ENCODE measurements at places on chromosomes 3 and 15.

DNA sequence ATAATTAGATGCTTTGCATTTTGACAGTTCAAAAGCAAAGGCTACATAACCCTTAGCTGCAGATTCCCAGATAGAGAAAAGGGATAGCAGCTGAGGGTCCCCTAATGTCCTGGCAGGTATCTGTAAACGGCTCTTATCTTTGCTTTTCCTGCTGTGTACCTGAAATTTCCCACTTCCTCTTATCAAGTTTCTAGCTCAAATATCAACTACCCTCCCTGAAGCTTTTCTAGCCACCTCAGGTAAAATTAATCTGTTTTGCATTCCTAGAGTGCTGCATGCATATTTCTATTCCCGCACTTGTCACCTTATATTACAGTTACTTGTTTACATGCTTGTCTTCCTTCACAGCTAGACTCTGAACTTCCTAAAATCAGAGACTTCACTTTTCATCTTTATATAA lies 55.6 kb upstream of the STXBP5L start:
- DNase-seq = no peak

GRCh38 chr3:29011966-29012365 lies 268.9 kb upstream of the RBMS3 start:
- no peak for DNase-seq

GRCh38 chr3:178536211-178537079 lies at the start of gene KCNMB2:
TSS of gene KCNMB2 (plus strand) at chr3:178536436.
- no peak for DNase-seq

DNA sequence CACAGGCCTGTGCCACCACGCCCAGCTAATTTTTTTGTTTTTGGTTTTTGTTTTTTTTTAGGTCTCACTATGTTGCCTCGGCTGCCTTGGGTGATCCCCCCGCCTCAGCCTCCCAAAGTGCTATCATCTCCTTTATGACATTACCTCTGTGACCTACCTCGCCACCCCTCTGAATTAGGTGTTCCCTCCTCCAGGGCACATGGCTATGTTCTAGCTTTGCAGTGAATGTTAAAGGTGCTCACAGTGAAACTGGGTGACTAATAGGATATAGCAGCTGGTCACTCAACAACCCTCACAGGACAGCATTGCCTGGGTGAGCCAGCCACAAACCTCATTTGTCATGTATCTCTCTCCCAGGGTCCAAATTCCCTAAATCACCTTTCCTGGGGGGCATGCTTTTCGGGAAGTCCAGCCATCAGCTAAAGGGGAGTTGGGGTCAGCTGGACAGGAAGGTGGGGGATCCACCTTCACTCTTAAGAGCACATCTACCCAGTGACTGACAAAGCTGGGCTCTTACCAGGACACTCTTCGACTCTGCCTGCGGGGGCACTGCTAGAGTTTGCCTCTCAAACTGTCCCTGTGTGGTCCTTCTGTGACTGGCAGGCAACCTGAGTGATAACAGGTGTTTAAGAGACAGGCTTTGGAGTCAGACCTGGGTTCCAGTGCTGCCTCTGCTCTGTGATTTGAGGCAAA lies 1.6 kb upstream of the TTLL3 start:
- DNase-seq = peak; percentile 33

DNA sequence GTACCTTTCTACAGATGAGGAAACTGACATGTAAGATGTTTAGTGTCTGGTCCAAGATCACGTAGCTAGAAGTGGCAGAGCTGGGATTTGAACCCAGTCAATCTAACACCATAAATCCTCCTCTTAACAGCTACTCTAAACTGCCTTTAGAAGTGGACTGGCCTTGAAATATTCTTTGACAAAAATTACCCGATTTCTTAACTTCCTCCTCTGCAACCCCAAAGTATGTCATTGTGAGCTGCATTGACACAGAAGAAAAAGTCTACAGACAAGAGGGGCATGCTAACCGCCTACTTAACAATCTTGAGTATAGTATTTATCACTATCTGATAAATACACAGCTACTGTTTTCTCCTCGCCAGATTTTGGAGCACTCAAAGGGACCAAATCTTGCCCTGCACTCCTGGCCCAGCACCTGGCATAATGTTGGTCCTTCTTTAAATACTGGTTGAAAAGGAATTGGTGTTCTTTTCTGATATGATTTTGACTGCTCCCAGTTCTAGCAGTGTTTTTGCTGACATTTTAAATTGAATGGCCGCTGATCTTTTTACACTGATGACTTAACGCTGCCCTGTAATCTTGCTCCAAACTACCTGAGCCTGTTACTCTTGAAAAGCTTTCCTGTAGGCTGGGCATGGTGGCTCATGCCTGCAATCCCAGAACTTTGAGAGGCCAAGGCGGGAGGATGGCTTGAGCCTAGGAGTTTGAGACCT lies 36.9 kb downstream of the ITPR1 start:
- no peak for DNase-seq

GRCh38 chr3:37892927-37893600 lies 31.4 kb downstream of the CTDSPL start:
- no peak for DNase-seq

GRCh38 chr15:96345560-96346399 lies 15.3 kb downstream of the NR2F2 start:
- DNase-seq = no peak

DNA sequence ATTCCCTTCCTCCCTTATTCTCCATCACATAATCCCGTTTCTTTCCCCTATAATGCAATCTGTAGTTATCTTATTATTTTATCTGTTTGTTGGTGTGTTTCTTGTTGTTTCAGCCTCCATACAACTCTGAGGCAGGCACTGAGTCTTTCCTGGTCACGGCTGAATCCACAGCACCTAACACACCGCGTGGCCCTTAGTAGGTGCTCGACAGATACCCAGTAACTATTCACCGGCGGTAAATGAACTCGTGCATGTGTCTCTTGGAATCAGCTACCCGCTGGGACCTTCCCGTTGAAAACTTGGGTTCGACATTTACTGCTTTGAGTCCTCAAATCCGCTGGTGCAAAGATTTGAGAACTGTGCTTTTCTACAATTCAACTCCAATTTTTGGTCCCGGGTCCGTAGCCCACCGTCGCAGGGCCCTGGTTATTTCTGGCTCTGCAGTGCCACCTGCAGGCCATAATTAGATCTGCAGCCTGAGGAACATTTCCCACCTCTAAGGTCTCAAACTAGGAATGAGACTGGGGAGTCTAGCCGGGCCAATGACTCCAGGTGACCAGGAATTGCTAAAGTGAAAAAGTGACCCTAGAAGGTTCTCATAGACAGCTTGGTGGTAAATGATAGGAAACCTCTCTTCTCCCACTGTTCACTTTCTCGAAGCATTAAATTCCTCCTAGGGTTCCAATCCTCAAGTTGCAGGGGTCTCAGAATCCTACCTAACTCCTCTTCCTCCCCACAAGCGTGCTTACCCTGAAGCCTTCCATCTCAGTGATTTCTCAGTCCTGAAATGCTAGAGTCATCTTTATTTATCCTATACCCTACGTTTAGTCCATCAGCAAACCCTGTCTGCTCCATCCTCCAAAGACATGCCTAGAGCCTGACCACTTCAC lies 40.0 kb upstream of the TRH start:
- DNase-seq = peak; percentile 45

GRCh38 chr15:101176625-101177024 lies 75.2 kb downstream of the CHSY1 start:
- DNase-seq = no peak

DNA sequence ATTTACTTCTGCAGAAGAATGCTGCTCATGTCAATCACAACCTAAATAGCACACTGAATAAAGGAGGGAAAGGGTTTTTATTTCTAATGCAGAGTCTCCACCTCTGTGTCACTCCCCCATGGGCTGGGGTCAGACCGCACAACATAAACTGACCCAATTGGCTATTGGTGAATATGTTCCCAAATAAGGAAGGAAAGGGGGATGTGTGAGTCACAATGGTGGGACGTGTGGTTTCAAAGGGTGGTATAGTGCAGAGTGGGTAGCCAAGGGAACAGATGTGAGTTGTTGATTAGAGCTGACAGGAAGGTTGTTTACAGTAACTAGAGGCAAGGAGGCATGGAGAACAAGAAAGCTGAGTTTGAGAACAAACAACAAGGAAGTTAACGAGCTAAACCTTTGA lies 491.8 kb downstream of the ZPLD1 start:
- DNase-seq = no peak

DNA sequence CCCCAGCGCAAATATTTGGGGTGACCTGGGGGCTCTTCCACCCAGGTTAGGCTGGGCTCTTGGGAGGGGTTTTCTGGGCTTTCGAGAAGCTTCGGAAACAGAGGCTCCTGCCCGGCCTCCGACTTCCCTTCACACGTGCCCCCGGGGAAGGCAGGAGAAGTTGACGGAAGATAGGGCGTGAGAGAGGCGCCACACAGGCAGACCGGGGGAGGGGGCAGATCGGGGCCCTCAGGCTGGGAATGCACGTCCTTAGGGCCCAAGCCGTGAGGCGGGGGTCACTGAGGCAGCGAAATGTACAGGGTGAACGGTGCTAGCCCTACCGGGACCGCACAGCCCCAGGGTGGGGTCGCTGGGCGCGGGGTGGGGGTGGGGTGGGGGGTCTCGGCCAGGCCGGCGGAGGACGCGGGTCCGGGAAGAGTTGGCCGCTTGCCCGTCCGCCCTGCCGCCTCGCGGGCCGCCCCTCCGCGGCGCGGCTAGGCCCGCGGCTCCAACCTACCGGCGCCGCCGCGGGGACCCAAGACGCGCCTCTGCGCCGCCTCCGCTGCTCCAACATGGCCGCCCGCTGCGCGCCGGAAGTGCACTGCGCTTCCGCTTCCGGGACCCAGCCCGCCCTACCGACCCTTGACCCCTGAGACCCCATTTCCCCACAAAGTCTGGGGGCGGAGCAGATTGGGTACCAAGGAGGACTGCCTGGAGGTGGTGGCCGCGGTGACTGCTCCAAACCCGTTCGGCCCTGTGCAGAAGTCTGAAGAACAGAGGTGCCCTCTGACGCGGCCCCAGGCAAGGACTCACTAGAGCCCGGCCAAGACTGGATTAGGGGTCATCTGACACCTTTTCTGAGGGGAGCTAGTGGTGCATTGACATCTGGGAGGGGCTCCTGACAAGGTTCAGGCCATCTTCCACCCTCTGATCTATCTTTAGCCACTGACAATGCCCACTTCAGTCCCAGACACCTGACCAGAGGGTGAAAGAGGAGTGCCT lies at the start of gene CCDC71:
CCDC71 (minus strand) TSS at position 561 of the 981 bp plus-strand sequence. CDS start 2,123 bp downstream, outside the sequence.
- peak; percentile 87 for DNase-seq

DNA sequence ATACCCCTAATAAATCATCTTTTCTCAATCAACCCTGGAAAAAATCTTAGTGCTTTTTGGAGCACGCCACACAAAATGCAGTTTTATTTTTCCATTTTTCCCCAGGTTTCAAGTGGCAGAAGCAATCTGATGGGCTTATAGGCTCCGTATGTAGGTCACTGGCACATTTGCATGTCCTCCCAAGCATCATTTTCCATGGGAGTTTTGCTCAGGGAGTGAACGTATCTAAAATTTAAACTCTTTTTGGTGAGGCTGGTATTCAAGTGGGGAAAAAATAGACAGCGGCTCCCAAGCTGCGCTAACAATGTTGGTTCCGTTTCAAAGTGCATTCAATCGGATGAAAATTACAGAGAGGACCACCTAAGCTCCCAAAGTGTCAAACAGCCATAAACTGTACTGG lies 233.4 kb downstream of the MEX3B start:
- no peak for DNase-seq

DNA sequence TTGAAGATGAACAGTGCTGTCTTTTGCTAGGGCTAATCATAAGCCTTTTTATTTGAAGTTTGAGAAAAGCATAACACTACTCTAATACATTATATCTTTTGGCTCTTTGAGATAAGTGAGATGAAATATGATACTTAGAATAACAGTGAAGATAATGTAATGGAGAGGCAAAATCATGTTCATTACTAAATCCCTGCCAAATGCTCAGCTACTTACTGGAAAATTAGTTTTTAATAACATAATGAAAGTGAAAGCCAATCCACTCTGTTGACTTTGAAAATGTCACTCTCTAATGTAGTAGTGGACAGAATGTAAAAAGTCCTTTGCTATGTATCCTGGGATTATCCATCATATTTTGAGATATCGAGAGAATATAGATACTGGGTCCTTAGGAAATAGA lies 35.9 kb upstream of the MYH15 start:
- no peak for DNase-seq

Measured in DND-41 (cell line).